ENCODE measurements at places on chromosomes 1 and 21.

DNA sequence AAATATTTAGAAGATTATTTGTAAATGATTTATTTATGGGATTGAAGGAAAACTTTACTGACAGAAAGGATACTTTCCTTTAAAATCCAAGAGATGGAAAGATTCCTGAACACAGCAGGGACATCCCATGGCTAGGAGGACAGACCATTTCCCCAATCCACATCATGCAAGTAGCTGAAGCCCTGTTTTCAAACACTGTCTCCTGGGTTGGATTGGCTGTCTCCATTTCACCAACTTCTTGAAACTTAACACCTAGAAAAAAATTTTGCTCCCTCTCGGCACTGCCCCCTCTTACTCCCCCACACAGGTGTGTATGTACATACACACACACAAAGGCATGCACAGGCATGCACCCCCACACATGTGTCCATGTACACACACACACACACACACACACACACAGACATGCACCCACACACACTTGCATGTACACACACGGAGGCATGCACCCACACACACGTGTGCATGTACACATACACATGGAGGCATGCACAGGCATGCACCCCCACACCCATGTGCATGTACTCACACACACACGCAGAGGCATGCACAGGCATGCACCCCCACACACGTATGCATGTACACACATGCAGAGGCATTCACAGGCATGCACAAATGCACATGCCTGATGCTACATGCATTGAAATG lies 320.0 kb downstream of the CHRM3 start:
- no peak for DNase-seq

GRCh38 chr1:36099681-36100341 lies 11.1 kb downstream of the ADPRS start:
- peak; percentile 90 for DNase-seq

GRCh38 chr1:186155594-186155993 lies 219.5 kb downstream of the TPR start:
- no peak for DNase-seq

GRCh38 chr21:44942566-44942965 lies 2.7 kb downstream of the SLX9 start:
- no peak for DNase-seq

DNA sequence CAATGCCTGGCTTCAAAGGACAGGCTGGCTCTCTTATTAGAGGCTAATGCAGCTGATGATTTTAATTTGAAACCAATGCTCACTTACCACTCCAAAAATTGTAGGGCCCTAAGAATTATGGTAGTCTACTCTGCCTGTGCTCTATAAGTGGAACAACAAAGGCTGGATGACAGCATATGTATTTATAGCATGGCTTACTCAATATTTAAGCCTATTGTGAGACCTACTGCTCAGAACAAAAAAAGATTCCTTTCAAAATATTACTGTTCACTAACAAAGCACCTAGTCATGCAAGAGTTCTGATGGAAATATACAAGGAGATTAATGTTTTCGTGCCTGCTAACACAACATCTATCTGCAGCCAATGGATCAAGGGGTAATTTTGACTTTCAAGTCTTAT lies 73.8 kb upstream of the DUSP10 start:
- no peak for DNase-seq

- no peak for DNase-seq
Measured at GRCh38 chr1:57134803-57135202, 169.0 kb upstream of the C8B start.

GRCh38 chr21:15148437-15148836 lies 83.6 kb upstream of the NRIP1 start:
- no peak for DNase-seq

GRCh38 chr1:23396380-23396779 lies 26.7 kb upstream of the ZNF436 start:
- no peak for DNase-seq

- DNase-seq = no peak
Measured at GRCh38 chr1:107669996-107670395, 295.0 kb downstream of the VAV3 start.

GRCh38 chr1:228964178-228965089 lies 229.2 kb downstream of the RHOU start:
- DNase-seq = peak; percentile 61

GRCh38 chr1:243898278-243898677 lies 48.2 kb upstream of the AKT3 start:
- DNase-seq = no peak

GRCh38 chr1:67281244-67281643 lies 26.4 kb upstream of the IL12RB2 start:
- no peak for DNase-seq

DNA sequence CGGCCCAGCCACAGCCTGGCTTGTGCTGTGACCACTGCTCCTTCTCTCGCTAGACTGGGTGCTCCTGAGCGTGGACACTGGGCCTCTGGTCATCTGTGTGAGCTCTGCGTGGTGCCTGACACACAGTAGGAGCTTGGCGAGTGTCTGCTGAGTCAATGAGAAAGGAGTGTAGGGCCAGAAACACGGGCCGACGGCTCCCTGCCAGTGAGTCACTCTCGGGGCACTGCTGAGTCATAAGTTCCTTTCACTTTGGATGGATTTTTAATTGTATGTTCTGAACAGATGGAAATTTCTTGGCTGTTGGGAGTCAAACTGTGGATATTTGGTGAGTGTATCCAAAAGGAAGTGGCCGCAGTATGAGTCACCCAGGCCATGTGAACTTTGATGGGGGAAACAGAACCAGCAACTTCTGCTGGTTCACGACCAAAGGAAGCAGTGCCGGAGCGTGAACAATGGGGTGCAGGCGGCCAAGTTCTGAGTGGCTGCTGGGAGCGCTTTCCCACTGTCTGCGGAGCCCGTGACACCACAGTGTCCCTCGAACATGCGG lies 41.0 kb upstream of the COL18A1 start:
- peak; percentile 87 for DNase-seq

- DNase-seq = no peak
Measured at GRCh38 chr1:18899363-18900049, 2.8 kb downstream of the ALDH4A1 start.

GRCh38 chr1:229223498-229223897 lies 47.4 kb upstream of the RAB4A start:
- no peak for DNase-seq

DNA sequence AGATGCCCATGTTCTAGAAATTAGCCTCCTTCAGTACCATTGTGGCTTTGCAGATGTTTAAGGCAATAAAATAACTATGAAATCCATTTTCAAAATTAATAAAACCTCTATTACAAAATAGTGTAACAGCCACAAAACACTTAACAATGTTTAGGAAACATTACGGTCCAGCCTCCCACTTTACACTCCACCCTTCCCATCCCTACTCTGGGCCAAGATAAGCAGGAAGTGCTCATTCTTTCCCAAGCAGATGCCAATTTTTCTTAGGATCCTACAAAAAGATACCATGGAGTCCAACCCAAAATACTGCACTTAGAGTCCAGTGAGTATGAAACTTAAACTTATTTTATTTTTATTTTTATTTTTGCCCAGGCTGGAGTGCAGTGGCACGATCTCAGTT lies 150.8 kb downstream of the NR5A2 start:
- no peak for DNase-seq

GRCh38 chr1:237183963-237184540 lies 142.1 kb downstream of the RYR2 start:
- no peak for DNase-seq

DNA sequence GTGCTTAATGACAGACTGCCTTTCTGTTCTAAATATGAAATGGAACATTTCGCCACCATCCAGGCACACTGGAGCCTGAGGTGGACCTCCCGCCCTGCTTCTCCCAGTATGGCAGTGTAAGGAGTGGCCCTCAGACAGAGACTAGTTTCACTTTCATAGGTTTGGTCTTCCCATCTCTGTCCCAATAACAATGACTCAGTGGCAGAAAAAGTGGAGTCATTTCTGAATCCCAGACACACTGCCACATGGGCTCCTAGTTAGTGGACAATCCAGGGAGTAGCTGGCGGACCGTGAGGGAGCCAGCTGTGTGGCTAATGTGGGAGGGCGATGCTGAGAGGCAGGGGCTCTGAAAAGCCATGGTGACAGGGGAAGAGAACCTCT lies 95.6 kb upstream of the TSPAN2 start:
- DNase-seq = no peak

DNA sequence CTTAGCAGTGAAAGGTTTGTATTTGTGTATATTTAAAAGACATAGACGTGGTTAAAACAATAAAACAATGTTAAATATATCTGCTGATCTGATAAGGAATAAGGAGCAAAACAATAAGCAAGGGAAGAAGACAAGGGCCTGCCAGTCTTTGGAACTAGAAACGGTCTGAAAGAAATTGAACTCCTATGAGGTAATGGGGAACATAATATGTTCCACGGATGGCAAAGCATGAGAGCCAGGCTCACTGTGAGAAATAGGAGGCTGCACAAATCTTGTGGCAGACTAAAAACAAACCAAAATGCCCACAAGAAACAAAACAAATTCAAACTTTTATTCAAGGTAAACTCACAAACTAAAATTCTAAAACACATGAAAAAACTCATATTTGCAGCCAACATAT lies 150.5 kb downstream of the NTMT2 start:
- DNase-seq = no peak

DNA sequence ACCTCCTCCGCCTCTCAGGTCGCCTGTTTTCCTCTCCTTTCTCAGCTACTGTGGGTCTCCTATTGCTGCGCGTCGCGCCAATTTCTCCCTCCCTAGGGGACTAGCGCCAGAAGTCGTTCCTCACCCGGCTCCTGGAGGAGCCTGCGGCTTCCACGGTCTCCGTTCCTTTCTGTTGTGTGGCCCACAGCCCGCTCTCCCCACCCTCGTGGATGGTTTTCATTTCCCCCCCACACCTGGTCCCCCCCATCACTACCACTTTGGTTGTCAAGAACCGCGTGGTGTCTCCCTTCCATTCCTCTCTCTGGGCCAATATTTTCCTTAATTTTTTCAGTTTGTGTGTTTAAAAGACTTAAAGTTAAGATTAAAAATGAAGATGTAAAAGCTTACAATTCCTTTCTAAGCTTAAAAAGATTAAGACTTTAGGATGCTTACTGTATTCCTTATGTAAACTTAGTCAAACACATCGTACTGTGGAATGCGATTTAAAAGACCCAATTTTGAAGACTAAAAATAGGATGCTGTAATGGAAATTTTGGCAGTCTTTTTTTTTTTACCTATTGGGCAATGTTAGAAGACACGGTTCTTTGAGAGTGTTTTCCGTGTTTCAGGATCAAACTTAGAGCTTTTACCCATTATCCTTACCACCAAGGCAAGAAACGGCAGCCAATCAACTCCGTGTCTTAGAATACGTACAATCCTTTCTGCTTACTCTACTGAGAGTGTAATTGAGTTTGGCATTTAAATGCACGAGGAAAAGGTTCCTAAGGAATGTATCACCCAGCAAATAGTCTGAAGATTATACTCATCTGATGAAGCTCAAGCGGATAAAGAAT lies 773 bp downstream of the CNST start:
- no peak for DNase-seq

DNA sequence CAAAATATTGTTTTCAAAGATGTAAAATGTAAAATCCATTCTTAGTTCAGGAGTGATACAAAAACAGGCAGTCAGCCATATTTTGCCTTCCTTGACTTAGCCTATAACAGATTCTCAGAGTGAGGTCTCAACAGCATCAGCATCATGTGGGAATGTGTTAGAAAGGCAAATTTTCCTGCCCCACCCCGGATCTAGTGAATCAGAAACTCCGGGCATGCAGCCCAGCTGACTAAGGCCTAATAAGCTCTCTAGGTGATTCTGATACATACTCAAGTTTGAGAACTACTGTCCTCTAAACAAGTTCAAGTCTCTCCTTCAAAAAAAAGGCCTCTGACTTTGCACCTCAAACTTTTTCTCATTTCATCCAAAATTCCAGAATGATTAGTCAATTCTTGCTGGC lies 46.9 kb upstream of the PRRC2C start:
- peak; percentile 57 for DNase-seq

DNA sequence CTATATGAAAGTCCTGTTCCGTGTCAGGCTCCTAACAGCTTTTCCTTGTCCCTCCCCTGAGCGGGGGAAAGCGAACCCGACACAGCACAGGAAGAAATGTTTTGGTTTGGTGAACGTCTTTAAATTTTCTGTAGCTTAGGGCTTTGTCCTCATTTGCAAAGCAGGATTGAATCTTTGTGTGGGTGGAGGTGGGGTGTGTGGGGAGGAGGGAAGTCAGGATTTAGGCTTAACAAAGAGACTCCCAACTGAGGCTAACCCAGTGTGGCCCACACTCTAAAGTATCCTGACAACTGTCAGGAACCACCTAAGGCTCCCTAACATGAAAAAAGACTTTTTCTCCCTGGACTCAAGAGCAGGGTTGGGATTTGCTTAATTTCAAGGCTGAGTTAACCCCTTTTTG lies 376.2 kb upstream of the C1orf174 start:
- no peak for DNase-seq

- DNase-seq = no peak
Measured at GRCh38 chr1:85582687-85583591, 2.4 kb downstream of the CCN1 start.

DNA sequence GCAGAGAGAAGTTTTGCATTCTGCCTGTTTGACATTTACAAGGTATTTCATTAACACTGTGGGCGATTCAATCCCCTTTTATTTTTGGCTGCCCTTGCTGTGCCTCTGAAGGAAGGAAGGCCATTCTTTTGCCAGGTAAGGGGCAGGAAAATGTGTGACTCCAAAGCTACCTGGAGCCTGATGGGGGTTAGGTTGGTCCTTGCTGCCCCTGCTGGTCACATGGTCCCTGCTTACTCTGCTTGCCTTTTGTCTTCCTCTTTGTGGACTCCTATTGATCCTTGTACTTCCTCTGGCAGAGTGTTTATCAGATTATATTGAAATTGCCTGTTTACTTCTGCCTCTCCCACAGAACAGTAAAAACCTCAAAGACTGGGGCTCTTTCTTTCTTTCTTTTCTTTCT lies 65.7 kb downstream of the ST6GALNAC3 start:
- no peak for DNase-seq

- no peak for DNase-seq
Measured at GRCh38 chr1:198175423-198176170, 18.8 kb downstream of the NEK7 start.

DNA sequence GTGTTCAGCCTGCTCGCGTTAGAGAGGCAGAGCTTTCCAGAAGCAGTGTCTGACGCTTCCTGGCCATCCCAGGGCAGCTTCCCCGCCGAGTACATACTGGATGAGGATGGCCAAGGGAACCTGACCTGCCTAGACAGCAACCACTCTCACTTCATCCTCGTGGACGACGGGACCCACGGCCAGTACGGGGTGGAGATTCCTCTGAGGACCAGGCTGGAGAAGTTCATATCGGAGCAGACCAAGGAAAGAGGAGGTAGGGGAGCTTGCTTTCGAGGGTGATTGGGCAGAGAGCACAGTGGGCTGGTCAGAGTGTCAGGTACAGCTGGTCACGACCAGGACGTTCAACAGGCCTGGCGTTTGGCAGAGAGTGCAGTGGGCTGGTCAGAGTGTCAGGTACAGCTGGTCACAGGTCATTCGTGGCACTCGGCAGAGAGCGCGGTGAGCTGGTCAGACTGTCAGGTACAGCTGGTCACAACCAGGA lies 22.4 kb downstream of the TRPM2 start:
- DNase-seq = peak; percentile 25

DNA sequence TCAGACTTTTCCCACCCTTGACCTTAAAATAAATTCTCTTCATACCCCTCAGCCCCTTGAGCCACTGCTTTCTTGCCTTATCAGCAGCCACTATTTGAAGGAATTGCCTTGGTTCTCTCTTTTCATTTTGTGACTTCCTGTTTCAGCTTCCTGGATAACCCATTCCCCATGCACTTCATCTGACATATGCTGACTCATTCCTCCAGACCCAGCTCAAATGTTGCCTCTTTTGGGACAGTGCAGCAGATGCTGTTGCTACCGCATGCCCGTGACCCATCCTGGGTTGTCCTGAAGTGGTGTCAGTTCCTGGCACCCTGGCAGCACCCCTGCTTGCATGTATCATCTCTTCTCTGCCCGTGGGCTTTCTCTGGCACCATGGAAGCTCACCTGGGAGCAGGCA lies 496.1 kb downstream of the PTPRU start:
- DNase-seq = no peak

Measured in right forelimb (tissue), 1 donor.